ENCODE measurements at places on chromosomes 7 and 10. TPM values are rescaled to one million over a fixed set of nuclear protein-coding genes. Genes with fewer than 3 reads are reported as not detected.

- no peak for DNase-seq
Observed at GRCh38 chr7:115033917-115034459, 112.1 kb downstream of the MDFIC start.

GRCh38 chr7:2261611-2262010, 19.6 kb downstream of the NUDT1 start:
- DNase-seq: no peak

- no peak for DNase-seq
Observed at GRCh38 chr7:120841608-120842007, 16.3 kb downstream of the TSPAN12 start.

PLAC9 gene
- 1.3 TPM for total RNA-seq

DNA sequence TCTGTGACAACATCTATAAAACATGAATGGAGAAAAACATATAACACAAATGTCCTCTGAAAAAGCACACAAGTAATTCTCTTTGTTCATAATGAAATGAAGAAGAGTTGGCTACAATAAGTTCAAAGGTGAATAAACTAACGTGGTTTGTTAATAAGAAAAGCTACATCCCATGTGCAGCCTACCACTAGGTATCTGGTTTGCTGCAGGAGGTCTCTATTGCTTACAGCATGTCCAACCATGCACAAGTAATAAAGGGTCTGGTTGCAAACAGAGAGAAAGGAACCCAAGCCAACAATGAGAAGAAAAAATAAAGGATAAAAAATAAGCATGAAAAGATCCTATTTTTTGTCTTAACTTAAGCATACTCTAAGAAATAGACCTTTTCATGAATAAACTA, 139.2 kb downstream of the CHCHD3 start:
- DNase-seq: no peak

RPEL1 gene
- not detected for total RNA-seq

DNA sequence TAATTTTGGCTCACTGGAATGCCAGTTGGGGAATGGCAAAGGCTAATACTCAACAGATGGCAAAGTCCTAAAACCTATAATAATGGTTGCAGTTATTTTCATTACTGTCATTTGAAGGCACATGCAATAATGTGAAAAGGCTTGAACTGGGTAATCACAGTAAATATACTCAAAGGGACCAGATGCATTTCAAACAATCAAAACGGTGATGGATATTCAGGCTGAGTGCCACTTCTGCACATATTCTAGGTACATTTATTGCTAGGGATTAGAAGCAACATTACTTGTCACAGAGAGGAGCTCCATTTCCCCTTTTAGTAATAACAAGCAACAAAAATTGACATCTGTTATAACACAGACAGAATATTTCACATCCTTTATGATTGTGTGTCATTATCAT, 171.8 kb downstream of the NXPH1 start:
- no peak for DNase-seq

LRIT1 gene
- not detected for total RNA-seq

DNA sequence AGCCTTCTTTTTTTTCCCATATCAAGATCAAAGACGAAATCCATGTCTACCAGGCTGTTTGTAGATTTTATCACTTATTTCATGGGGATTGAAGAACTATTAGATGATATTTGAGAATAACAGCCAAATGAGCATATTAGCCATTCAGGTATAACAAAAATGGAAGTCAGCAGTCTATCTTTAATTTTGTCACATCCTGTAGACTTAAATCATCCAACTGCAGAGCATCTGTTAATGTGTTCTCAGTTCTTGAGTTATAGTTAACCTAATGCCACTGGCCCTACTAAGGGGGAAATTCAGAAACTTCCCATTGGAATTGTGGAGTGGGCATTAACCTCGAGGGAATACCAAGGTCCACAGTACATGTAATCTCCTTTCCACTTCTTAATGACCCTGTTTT, 380.1 kb downstream of the CNTNAP2 start:
- DNase-seq: no peak

GRCh38 chr10:35546824-35547225, 58.3 kb upstream of the GJD4 start:
- no peak for DNase-seq

GRCh38 chr7:3192669-3193068, 108.4 kb upstream of the SDK1 start:
- DNase-seq: no peak

DNA sequence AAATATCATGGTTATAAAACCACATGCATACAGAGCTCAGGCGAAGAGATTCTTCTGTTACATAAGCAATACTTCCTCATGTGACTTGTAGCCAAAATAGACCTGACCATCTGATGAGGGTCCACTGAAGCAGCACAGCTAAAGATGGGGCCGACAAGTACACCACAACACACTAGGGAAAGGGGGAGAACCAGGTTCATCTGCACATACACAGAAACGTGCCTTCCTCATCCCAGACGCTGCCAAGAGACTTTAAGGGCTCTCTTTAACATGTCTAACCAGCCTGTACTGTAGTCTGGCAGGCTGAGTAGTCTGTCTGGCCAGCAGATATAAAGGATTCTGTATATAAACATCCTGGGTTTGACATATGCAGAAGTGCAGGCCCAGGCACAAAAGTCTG, 30.3 kb downstream of the ERCC6 start:
- DNase-seq: no peak

GRCh38 chr10:116833986-116834985, 15.0 kb upstream of the ENO4 start:
- no peak for DNase-seq

GRCh38 chr7:122755696-122756095, 53.0 kb upstream of the RNF148 start:
- DNase-seq: no peak

DNA sequence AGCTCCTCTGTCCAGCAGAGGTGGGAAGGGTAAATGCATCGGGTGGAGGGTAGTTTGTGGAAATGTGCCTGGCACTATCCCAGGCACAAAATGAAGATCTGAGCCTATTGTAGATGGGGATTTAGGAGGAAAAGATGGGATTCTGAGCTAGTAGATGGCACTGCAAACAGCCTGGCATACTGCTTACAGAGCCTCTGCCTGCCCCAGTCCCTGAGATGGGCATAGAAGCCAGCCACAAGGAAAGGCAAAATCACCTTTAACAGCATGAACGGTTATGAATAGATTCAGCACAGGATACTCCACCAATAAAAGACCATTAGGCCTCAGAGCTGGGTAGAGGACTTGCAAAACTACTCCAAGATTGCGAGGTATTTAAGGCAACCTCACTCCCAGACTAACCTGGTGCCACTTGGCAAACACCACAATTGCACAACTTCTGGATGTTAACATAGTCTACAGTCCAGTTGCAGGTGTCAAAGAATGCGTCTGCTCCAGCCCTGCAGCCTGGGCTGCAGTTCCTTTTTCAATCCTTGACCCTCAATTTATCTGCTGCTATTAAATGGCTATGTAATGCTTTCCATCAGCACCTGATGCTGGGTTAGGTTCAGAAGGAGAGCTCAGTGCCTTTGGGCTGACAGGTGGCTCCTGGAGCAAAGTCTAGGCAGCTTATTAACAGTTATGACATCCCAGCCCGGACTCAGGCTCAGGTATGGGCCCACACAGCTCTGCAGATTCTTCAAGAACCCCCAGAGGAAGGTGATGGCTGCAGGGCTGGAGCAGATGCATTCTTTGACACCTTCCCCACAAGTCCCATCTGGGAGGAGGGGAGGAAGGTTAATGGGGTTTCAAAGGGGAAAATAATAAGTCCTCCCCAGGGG, 34.0 kb downstream of the CDHR3 start:
- no peak for DNase-seq

- no peak for DNase-seq
Observed at GRCh38 chr10:69861251-69862240, 59.8 kb downstream of the COL13A1 start.

SFRP4 gene
- total RNA-seq: 0.25 TPM

GRCh38 chr7:1176891-1177373, 16.9 kb upstream of the ZFAND2A start:
- peak; percentile 94 for DNase-seq

NUDT13 gene
- 2.2 TPM for total RNA-seq

DNA sequence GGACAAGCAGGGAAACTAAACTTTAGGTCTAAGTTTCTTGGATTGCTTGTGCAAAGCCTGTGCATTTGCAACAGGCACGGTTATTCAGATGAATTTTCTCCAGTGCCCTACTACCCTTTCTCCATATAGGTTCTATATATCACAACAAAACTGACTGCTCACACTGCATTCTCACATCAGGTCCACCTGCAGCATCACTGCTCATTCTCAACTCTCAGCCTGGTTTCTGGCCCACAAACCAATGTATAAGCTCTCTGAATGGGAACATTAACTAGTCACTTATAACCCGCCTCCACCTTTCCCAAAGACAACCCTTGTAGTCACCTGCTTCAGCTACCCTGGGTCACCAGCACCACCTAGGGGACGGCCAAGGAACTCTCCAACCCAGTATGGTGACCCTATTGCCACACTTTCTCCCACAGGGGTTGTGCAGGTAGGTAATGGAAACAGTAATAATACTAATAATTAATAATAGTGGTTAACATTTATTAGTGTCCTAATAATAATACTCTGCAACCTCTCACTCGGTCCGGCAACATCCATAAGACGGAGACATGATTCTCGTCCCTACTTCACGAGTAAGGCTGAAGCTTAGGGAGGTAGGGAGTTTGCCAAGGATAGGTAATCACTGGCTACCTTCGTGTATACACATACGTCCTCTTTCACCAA, 97.3 kb downstream of the CLEC2L start:
- no peak for DNase-seq

TAS2R4 gene
- total RNA-seq: 0.30 TPM

CACNA2D1 gene
- 3.0 TPM for total RNA-seq

- no peak for DNase-seq
Observed at GRCh38 chr10:4119107-4119506, 334.1 kb upstream of the KLF6 start.

DNA sequence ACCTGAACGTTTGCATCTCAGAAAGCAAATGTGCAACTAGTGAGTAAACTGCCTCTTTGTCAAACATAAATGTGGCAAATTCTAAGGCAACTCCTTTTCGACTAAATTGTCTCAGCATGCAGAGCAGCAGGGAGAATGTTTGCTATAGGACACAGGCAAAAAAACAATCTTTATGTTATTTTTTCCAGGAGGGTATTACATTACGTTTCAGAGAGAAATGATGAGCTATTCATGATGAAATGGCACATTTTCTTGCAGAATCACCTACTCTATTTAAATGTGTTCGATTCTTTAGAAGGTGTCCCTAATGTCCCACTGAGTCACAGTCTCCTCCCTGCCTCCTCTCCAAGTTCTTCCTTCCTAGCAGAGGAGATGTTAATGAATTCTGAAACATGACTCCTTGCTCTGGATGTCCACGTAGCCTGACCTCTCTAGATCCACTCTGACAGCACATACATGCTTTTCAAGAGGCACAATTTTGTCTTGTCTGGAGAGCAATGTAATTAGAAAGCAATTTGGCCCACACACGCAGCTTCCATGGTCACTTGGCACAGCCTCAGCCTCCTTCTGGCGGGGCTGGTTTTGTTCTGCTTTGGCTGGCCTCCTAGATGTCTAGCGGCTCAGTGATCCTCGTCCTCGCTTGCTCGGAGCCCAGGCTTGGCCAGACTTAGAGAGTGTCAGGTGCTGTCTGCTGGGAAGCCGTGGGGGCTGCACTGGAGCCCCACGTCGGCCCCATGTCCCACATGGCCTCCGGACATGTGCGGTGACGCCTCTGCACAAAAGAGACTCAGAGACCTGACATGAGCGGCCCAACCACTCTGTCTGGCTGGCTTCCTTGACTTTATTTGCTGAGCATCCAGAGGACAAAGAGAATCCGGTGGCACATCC, 125.7 kb upstream of the ZNF438 start:
- no peak for DNase-seq

DNA sequence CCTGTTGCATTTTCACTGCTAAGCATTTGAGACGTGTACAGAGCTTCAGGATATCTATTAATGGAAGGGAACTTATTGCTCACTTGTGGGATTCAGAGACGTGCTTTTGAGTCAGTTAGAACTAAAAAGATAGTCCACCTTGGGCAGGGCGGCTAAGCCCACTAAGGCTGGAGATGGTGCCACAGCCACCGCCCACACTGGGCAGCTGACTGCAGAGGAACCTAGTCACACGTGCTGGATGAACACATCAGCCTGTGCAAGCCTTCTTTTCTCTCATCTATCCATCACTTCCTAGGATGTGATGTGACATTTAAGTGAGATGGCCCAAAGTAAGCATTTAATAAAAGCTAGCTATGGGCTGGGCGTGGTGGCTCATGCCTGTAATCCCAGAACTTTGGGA, 78.0 kb downstream of the PTPRE start:
- DNase-seq: no peak

C10orf105 gene
- total RNA-seq: 0.21 TPM

DNA sequence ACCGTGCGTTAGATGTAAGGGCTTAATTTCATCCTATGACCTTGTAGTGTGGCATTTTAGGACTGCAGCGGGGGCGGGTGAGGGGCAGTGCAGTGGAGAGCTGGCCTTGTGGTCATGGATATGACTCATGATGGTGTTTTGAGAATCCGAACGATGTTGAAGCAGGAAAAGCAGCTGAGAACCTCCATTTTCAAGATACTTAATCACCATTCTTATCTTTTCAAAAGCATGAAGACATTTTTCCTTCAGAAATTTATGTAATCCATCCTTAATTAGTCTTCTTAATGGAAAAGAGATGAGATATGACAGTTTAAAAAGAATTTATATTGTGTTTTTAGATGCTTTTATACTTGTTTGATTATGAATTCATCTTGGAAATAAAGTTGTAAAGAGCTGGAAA, 9.6 kb downstream of the ATP5F1C start:
- DNase-seq: no peak

DNA sequence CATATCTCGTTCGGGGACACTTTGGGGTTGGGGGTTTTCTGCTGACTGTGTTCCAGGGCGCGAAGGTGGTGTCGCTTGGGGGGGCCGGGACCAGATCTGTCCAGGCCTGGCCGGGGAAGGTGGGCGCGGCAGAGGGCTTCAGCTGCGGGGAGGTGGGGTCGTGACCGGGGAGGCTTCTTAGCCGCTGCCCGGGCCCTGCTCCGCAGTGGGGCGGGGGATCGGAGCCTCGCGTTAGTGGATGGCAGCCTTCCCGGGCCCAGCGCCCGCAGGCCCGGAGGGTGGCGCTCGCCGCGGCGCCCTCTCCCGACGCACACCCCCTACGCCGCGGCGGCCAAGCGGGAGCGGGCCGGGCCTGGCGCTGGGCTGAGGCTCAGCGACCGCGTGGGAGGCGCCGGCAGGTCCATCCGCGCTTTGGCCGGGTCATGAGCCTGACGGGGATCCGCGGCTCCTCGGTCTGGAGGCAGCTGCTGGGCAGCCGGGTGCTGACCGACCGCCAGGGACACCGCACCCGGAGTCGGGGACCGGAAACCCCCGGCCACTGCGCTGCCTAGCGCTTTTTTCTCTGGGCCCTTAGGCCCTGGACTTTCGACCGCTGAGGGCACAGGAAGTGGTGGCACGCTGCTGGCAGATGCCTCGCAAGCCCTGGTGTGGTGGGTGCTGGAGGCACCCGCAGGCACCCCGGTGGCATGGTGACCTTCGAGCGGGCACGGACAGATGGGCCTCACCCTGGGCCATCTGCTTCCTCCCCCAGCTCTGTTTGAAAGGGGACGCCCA, 1.2 kb downstream of the AGAP3 start:
- no peak for DNase-seq

DNA sequence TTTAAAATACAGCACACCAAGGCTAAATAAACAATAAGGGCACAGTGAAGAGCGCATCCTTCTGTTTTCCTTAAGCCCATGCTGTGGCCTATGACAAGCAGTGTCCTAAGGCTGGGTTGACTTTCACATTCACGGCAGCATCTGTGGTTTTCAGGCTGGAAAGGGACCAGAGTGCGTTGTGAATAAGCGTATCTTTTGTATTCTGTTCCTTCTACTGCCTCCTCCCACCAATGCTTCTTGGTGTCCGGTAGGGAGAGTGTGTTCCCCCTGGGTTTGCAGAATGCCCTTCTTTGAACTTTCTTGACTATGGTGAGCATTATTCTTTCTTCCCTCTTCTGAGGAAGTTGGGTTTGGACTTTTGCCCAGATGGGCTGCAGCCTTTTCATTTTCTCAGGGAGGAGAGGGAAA, 73.6 kb downstream of the ABCA13 start:
- peak; percentile 25 for DNase-seq
